ENCODE measurements at places on chromosomes 4 and X.
A peak's percentile ranks its signal among the peaks of the same experiment; 100 is the strongest.

DNA sequence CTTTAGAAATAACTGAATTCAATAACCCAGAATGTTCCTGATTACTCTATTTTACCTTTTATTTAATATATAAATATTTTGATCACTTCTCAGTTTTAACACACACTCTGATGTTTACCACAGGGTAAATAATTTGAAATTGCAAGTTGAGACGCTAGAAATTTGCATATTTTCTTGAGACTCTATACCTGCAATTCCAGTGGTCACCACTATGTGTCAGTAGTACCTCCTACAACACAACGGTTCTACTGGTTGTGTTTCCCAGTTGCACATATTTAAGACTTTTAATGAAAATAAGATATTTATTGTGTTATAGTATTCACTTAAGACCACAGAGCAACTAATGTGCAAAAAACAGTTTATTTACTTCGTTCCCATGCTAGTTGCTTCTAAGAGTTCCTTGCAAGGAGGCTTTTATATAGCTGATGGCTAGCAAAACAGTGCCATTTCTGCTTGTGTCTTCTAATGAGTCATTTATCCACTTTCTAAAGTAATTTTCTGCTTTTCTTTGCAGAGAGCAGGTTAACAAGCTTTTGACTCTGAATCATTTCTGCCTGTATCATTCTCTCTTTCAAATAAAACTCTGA lies 98.9 kb upstream of the PDLIM3 start:
- DNase-seq: no peak

DNA sequence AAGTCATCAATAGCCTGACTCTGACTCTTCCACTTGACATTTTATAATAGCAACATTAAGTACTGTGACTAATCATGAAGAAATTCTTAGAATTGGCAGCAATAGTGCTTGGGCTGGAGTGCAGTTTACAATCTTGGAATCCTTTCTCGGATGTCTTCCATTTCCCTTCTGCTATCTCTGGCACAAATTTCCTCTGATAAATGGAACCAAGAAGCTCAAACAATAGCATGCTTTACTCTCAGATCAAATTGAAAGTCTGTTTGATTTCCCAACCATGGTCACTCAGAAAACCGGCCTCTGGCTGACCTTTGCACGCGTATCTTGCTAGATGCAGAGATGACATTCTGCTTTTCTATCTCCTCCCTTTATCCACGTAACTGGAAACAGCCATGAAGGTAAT lies 99.0 kb upstream of the SPANXC start:
- DNase-seq: no peak

GRCh38 chr4:142663828-142664227 lies 182.3 kb downstream of the INPP4B start:
- DNase-seq: no peak

GRCh38 chr4:108991551-108992328 lies 228.9 kb upstream of the ETNPPL start:
- no peak for DNase-seq

DNA sequence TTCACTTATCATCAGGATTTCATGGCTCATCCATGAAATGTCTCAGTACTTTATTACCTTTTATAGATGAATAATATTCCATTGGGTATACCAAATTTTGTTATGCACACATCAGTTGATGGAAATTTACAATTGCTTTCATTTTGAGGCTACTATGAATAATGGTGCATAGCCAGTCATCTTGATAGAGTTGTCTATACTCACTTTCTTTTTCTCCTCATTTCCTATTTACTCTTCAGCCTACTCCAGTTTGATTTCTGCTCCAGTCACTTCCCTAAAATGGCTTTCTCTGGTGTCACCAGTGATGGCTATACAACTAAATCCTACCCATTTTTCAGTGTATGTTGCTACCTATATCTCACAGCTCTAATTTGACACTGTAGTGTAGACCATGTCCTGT lies 743.5 kb upstream of the MAGEB2 start:
- no peak for DNase-seq

DNA sequence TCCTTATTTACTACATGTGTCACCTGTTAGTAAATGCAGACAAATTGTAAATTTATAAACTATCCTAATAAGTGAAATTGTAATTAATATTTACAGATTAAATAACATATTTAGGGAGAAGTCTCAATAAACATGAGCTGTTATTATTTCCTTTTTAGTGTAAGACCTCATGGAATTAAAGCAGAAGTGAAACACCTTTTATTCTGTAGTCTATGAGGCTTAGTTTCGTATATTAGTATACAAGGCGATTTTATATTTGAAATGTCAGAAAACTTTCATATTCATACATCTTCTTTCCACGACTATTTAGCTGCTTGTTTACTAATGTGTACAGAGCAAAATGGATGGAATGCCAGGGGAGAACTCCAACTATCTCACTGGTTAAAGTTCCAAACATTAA lies 414.4 kb downstream of the ARHGAP24 start:
- DNase-seq: no peak

DNA sequence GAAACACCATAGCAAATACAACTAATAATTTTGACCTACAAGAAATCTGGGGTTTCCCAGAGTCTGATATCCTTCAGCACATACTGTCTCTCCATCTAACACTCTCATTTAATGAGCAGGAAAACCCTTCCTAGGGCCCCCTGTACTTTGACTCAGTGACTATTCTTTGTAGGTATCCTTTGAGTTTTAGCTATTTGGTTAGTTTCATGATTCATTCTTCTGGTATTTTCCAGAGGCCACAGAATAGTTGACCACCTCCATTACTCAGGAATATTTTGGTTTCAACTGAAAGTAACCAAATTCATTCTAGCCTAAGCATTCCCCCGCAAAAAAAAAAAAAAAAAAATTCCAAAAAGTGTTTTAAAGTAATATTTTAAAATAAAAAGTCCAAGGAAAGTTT lies 140.0 kb downstream of the IDS start:
- no peak for DNase-seq

DNA sequence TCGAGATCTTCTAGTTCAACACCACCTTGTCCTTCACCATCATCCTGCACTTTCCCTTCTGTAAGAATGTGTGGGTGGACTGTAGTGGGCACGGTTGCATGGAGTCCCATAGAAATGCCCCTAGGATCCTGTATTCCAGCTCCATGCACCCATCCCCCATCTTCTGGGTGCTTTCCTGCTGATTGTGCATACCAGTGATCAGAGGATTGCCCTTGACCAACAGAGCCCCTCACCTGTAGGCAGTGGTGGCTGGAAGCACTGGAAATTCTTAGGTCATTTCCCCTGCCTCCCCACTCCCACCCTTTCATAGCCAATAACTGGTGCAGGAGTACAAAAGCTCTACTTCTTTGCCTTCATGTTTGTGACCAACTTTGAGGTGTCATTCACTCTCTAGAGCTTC lies 213.4 kb upstream of the ARSJ start:
- no peak for DNase-seq

DNA sequence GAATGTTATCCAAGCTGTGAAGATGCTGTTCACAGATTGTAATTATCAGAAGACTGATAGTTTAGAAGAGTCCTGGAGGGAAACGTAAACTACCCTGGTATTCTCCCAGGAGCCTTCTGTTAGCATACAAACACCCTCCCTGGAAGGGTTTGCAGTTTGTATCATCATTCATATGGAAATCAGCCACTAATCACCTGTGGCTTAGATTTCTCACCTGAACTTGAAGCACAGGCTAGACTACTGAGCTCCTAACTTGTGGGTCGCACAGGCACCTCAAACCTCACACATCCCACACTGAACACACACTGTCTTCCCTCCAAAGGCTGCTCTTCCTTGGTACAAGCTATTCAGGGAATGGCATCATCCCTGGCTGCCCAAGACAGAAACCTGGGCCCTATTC lies 30.7 kb downstream of the SHISA3 start:
- DNase-seq: no peak

GRCh38 chr4:7101692-7102515 lies 34.0 kb upstream of the GRPEL1 start:
- peak; percentile 52 for DNase-seq

- DNase-seq: no peak
These were observed 2.5 kb downstream of the PHOX2B start for GRCh38 chr4:41746025-41746439.

GRCh38 chr4:126396703-126397102 lies 1081.9 kb downstream of the FAT4 start:
- DNase-seq: no peak

- no peak for DNase-seq
These were observed 4.0 kb downstream of the PPP2R2C start for GRCh38 chr4:6468376-6468775.

DNA sequence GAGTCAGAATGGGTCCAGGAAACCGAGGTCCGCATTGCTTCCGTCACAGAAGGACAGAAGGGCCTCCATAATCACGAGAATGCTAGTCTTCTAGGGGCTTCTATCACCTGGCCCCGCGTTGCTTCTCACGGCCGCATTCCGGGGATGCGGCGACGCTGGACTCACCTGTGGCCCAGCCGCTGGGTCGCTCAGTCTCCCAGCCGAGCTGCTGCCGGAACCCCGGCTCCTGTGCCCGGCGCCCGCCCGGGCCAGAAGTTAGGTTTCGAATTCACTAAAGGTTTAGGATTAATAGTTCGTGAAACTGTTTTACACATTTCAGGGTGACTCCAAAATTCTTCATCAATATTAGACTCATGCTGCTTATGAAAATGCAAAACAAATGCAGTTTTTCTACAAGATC lies 31.7 kb upstream of the TMSB15A start:
- DNase-seq: no peak

- DNase-seq: no peak
These were observed 18.7 kb downstream of the FLNA start for GRCh38 chrX:154355776-154356140.

DNA sequence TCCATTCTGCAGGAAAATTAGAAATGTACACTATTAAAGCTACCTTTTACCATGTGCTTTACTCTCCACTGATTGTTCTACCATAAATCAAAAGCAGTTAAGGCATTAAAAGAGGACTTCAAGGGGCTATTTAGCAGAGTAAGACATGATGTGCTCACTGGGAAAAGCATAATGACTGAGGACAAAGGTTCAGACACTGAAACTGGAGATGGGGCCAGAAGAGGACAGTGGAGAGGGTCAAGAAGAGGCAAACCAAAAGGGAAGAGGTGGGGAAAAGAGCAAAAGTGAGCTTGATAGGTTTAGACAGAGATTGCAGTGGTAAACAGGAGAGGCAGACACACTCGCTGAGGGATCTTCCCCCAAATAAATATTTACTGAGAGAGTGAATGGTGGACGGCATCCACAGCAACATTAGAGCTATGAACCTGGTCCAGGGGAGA lies 23.8 kb downstream of the SH3RF1 start:
- no peak for DNase-seq

DNA sequence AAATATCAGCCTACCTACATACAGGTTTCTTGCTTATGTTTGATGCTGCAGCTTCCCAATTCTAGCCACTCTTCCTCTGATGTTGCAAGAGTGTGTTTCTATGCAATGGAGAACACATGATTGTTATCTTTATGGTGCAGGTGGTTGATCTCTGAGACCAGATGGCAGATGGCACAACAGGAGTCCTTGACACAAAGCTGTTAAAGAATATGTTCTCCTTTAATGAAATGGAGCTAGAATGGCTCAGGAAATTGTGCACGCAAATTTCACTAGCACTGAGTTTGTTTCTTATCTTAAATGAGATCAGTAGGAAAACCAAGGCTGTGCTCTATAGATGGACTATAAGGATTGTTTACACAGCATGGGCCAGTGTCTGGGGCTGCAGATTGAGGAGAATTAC lies 29.9 kb upstream of the TTC29 start:
- DNase-seq: no peak

GRCh38 chr4:78047366-78047765 lies 9.8 kb upstream of the FRAS1 start:
- no peak for DNase-seq

GRCh38 chrX:9539605-9540387 lies 74.9 kb downstream of the TBL1X start:
- DNase-seq: no peak

GRCh38 chr4:38082424-38083385 lies 122.5 kb downstream of the PTTG2 start:
- no peak for DNase-seq

DNA sequence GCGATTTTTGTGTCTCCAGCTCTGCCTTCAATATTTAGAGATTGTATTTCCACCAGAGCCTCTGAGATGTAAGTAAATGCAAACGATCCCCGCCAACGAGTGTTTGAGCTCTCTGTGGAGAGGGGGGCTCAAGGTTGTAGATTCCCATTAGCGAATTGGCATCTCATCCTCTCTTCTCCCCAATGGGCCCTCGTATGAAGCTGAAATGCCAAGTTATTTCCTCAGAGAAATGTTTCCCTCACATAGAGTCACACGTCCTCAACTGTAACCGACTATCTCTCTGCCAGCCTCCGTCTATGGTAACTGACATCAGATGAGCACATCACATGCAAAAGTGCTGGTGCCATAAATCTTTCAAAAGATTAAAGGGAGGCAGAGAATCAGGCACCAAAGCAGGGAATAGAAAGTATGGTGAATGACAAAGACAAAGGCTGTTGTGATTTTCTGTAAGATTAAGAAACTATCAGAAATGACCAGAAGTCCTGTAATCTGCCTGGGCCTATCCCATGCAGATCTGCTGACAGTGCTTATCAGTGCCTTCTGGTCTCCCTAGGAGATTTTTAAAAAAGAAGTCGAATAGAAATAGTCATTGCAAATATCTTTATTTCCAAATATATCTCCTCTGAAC lies 157.1 kb downstream of the PDGFRA start:
- DNase-seq: no peak

DNA sequence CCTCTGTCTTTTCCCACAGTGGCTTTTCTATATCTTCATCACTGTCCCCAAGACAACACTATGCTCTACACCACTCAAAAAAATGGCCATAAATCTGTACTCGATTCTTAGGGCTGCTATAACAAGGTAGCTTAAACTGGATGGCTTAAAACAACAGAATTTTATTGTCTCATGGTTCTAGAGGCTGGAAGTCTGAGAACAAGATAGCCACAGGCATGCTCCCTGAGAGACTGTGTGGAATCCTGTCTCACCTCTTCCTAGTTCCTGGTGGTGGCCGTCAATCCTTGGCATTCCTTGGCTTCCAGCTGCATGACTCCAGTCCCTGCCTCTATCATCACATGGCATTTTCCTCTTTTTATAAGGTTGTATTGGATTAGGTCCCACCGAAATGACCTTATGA lies 70.7 kb upstream of the DCLK2 start:
- no peak for DNase-seq

DNA sequence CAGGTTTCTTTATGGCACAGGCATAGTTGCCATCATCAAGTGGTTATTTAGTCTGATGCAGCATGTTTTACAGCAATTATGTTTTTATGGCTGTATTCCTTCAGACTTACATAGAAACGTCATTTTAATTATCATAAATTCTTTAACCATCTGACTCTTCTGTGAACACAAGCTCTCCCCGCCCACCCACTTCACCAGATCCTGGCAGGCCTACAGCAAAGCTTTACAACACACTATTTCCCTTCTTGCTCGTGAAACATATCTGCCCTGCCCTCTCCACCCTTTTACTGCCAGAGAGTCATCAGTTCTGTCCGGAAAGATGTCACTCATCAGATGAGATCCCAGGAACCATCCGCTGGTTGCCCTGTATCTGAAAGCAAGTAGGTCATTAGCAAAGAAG lies 120.5 kb downstream of the HS6ST2 start:
- DNase-seq: no peak

GRCh38 chrX:153874366-153875125 lies 11.4 kb downstream of the L1CAM start:
- no peak for DNase-seq

Data from stimulated activated CD8-positive, alpha-beta memory T cell treated with anti-CD3 and anti-CD28 coated beads, Interleukin-7, amount 100 ng/mL, for 48 hours (primary cell).